ENCODE measurements at places on chromosomes 6 and 20. TPM values are rescaled to one million over a fixed set of nuclear protein-coding genes. Genes with fewer than 3 reads are reported as not detected.

C20orf204 gene
- total RNA-seq: 0.99 TPM

HSP90AB1 gene
- 859 TPM for total RNA-seq

KHDC1 gene
- 2.9 TPM for total RNA-seq

DNA sequence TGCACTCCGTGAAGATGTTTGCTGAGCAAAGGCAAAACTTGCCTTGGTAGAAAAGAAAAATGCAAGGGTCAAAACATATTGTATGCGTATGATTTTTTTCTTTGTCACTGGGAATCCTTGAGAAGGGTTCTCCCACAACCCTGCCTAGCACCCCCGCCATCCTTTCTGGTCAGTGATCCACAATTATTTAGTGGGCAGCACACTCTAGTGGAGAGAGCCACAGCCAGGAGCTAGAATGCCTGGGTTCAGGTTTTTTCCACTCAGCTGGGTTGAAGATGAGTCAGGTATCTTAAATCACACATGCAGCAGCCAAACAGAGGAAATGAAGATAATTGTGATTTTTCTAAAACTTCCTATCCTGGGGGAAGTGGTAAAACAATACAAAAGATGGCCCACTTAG is 243.1 kb downstream of the PKHD1 start:
- no peak for DNase-seq
